ENCODE measurements at places on chromosomes 11 and 22. TPM values are rescaled to one million over a fixed set of nuclear protein-coding genes. Genes with fewer than 3 reads are reported as not detected.

Gene C22orf42
- polyA plus RNA-seq, result not detected

Gene CEND1
- not detected for polyA plus RNA-seq

Gene MORC2
- polyA plus RNA-seq, result 22.3 TPM

Gene SAA4
- polyA plus RNA-seq, result not detected

Gene OR4C16
- not detected for polyA plus RNA-seq

Gene C2CD2L
- polyA plus RNA-seq, result 10.0 TPM

Gene TSSC4
- polyA plus RNA-seq, result 54.7 TPM

Gene OR51F2
- polyA plus RNA-seq, result not detected

Gene PTPN5
- polyA plus RNA-seq, result not detected

Gene PKNOX2
- not detected for polyA plus RNA-seq

Gene ZNF214
- polyA plus RNA-seq, result not detected

Gene SOX10
- not detected for polyA plus RNA-seq

Gene PIM3
- polyA plus RNA-seq, result 12.4 TPM

Gene GUCY1A2
- polyA plus RNA-seq, result not detected

Gene FAT3
- polyA plus RNA-seq, result not detected

Gene RFPL3
- not detected for polyA plus RNA-seq

Gene TTC38
- polyA plus RNA-seq, result 2.6 TPM

Gene RBM14
- polyA plus RNA-seq, result 91.8 TPM

Gene ARVCF
- polyA plus RNA-seq, result 1.1 TPM

Gene ARHGEF17
- polyA plus RNA-seq, result 0.19 TPM

Gene SLC37A2
- not detected for polyA plus RNA-seq

Gene IGSF9B
- 2.2 TPM for polyA plus RNA-seq

Gene YAP1
- polyA plus RNA-seq, result not detected

Gene OR8D4
- polyA plus RNA-seq, result not detected

Gene PGA5
- polyA plus RNA-seq, result not detected

Gene WNT7B
- polyA plus RNA-seq, result not detected
